Occipital lobe (tissue), 3 donors: ENCODE measurements at places on chromosomes 1 and 21.

GRCh38 chr1:75328691-75329090 lies 194.5 kb downstream of the LHX8 start:
- DNase-seq = no peak

GRCh38 chr21:15552914-15553494 lies 176.8 kb upstream of the USP25 start:
- DNase-seq = no peak

GRCh38 chr21:46127239-46128105 lies 27.9 kb downstream of the FTCD start:
- DNase-seq = no peak

DNA sequence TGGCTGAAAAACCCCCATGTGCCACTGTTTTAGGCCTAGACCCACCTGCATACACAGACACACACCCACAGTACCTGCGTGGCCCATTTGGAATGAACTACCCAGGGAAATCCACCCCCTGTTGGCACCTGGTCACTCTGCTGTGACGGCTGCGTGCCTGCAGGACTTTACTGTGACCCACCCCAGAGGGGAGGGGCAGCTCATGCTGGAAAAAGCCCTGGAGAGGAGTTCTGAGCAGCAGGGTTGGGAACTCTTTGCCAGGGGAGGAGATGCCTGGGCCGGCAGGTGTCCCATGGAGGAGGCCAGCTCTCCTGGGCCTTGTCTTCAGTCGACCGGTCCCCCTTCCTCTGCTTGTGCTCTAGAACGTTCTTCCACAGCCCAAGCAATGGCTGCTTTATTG lies 87.3 kb upstream of the CSF3R start:
- no peak for DNase-seq

DNA sequence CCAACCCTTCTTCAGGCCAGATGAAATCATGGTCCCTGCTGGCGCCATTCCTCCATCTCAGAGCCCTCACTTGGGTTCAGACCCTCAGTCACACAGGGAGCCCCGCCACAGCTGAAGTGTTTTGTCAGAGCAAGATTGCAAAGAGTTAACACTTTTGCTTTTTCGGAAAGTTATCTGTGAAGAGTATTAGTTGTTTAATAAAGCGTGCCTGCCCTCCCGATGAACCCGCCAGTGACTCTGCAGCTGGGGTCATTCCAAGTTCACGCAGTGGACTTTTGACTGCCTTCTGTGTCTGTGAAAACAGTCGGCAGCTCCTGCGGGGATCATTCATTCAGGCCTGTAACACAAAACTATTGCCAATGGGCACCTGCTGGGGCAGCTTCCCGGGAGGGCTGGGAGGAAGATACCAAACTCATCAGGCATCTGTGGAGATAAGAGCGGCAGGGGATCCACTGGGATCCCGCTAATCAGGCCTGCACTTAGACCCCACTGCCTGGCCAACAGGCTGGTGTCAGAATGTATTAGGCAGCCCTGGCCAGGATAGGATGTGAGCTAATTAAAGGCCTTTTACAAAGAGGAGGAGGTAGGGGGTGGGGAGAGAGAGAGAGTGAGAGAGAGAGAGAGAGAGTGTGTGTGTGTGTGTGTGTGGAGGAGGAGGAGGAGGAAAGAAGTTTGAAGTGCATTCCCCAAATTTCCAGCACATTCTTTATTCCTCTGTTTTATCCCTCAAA lies 184.5 kb downstream of the DHRS3 start:
- DNase-seq = no peak

DNA sequence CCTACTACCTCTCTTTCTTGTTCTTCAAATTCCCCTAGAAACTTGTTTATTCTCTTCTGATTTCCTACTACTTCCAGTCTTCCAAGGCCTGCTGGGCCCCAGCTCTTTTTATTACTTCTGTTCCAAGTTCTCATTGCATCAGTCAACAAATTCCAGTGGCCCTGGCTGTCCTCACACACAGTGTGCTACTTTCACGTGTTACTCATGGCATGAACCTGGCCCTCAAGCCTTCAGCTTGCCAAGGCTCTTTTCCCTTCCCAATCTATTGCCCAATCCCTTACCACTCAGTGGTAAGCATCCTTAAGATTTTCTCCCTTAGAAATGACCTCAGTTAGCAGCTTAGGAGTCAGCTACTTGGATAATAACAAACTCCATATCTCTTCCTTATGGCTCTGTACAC lies 613.5 kb downstream of the LMO4 start:
- no peak for DNase-seq

GRCh38 chr1:218374401-218375353 lies 29.5 kb downstream of the TGFB2 start:
- no peak for DNase-seq

- no peak for DNase-seq
Observed at GRCh38 chr1:223143537-223144248, 645 bp upstream of the TLR5 start.

- no peak for DNase-seq
Observed at GRCh38 chr21:36513430-36513829, 33.5 kb upstream of the CLDN14 start.

GRCh38 chr1:115332813-115333608 lies 5.0 kb downstream of the NGF start:
- no peak for DNase-seq

DNA sequence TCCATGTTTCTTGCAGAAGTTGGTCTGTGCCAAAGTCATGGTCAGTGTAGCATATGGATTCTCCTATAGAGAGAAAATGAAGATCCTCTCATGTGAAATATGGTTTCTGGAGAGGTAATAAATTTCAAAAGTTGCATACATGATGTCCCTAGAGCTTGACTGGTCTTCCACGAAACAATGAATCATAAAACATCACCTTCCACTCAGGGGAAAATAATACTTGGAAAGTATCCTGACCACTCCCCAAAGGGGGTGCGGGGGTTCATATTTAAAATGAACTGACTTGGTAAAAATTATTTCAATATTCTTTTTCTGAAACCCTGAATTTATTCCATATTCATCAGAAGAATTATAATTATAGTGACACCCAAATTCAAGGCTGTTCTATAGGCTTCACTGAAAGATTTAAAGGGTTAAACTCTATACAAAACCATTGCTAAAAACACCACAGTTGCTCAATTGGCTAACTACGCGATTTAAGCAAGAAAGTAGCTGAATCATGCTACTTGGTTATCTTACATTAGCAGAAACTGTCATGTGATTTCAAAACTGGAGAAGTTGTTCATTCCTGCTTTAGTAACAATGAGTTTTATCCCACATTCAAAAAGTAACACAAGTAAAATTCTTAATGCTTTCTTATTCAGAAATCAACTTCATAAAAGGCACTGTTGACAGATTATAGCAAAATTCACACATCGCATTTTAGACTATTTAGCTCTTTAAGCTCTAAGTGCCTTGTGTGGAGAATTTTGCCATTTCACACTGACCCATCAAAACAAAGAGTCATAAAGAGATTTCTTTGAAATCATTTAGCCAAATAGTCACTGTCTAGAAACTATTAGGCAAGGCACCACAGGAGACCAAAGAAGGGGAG lies 5.3 kb downstream of the CREG1 start:
- DNase-seq = no peak

DNA sequence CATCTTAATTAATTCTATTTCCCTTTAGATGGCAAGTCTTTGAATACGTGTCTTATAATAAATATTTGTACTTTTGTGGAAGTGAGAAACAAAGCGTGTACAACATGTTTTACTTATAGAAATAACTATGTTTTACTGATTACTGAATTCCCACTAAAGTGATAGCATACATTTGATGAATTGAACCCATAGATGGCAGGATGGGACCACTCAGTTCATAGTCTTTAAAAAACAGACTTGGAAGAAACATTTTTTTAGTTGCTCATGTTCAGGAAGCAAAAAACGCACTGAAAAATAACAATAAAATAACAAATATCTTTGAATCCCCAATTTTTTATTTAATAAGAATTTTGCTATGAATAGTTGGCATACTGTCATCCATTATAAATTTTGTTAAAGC lies 507.1 kb upstream of the ZRANB2 start:
- DNase-seq = no peak

DNA sequence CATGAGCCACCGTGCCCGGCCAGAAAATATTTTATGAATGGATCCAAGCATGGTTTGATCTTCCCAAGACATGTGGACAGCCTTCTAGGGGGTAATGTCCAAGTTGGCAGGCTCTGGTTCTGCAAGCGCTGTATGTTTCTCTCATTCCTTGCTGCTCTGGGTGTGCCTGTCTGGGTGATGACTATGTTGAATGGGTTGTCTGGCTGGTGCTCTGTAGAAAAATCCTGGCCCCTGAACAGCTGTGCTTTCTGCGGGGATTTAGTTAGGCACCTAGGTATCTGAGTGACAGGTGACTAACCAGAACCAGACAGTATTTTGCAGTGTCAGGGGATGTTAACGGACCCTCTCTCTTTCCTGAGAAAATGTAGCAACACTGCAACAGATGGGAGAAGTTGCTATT lies 14.1 kb downstream of the HUNK start:
- DNase-seq = no peak

GRCh38 chr1:145992958-145993617 lies 3.3 kb downstream of the TXNIP start:
- no peak for DNase-seq

GRCh38 chr21:32055305-32055704 lies 182.5 kb downstream of the HUNK start:
- no peak for DNase-seq

DNA sequence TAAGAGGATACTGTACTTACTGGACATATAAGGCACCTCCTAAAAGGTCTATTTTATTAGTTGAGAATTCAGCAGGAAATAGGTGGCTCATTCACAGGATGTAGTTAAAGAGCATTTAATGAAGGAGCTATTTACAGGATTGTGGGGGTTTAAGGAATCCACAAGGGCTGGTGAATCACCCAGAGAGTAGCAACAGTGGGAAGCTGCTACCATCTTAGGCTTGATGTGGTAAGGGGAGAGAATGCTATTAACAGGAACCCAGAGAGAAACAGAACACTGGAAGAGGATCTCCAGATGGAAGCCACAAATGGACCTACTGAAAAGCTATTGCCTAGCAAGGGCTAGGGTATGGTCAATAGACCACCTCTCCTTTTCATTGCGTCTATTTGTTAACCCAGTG lies 52.0 kb upstream of the COL11A1 start:
- DNase-seq = no peak

GRCh38 chr1:19138331-19138730 lies 71.7 kb downstream of the UBR4 start:
- no peak for DNase-seq

DNA sequence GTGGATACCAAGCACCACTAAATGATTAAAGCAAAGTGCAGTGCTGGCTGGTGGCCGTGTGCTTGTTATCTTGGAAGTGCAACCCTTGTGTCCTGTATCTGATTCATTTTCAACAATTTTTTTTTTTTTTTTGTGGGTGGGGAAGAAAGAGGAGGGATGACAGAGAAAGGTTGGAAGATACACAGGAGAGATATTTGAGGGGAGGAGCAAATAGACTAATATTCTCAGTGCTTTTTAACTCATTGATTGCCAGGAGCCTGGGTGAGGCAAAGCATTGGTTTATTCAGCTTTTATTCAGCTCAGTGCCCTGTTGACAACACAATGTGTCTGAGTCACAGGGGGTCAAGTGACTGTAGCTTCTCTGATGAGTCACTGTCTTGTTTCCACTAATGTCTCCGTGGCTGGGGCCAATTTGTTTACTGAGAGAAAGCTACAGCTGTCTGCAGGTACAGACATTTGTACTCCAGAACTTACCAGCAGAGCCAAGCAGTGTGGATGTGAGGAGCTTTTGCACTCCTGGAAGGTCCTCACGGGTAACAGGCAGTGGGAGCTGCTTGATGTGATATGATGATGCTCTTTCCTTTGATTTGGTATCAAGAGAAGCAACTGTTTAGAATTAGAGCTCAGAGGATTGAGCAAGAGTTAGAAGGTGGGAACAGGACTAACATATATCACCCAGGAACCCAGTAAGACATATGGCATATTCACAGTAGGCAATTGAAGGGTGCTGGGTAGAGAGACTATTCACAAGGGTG lies 23.6 kb upstream of the DNM3 start:
- peak; percentile 15 for DNase-seq

GRCh38 chr1:118842452-118843201 lies 145.5 kb downstream of the TBX15 start:
- DNase-seq = no peak

DNA sequence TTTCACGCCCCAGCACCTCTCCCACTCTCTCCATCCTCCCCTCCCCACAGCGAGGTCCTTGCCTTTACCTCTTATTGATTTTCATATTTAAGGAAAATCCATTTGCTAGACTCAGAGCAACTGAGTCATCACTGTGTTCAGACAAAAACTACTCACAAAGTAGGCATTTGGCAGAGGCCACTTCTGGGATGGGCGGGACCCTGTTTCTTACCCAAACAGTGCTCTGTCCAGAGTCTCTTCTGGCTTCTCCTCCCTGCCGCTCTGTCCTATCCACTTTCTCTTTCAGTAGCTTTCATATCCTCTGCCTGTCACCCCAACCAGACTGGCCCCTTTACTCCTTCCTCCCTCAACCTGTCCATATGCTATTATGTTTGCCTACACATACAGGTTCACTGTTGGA lies 2.4 kb upstream of the NAV1 start:
- no peak for DNase-seq

GRCh38 chr1:226034482-226034881 lies 28.0 kb upstream of the H3-3A start:
- DNase-seq = peak; percentile 63

DNA sequence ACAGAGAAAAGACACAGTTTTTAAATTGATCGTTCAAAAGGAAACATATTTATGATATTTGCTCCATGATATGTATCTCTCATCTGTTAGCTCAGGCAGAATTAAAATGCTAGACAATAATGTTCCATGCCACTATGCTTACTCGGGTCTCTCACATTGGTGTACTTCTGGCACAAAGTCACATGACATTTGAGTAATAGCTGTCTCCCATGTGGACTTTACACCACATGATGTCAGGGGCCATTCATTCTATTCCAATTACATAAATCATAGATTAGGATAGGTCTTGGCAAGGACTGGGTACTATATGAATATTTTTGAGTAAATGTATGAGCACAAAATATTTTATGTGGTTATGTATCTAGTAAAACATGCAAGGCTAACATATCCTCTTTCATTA lies 648.4 kb downstream of the PLA2G4A start:
- DNase-seq = no peak

- no peak for DNase-seq
Observed at GRCh38 chr1:70384542-70384941, 26.5 kb upstream of the CTH start.
